ENCODE measurements at places on chromosomes 5 and 9. TPM values are rescaled to one million over a fixed set of nuclear protein-coding genes. Genes with fewer than 3 reads are reported as not detected.

DNA sequence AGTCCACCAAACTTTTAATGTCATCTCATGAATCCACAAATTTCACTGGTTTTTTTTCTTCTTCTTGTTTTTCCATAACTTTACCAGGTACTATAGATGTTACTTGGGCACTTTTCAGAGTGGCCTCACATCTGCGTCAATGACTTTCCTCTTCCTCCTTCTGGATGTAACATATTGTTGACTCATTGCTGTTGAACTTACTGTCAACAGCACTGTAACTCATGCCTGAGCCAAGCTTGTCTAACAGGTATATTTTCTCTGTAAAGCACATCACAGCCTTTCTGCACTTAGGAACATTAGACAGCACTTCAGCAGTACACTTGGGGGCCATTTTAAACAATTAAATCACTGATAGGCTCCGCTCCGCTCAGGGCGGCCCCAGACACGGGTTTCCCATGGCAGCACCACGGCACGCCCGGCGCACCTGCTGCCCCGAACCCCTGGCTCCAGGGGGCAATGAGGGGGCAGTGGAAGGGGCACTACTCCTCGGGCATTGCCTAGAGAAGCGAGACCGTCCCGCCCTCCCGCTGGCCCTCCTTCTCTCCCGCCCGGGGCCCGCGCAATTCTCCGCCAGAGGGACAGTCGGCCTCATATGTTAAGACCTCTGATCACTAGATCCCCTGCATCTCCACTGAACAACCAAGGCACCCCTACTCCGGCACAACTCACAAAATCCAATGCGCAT is 41.9 kb upstream of the SPATA31C2 start:
- DNase-seq, result peak; percentile 10

DNA sequence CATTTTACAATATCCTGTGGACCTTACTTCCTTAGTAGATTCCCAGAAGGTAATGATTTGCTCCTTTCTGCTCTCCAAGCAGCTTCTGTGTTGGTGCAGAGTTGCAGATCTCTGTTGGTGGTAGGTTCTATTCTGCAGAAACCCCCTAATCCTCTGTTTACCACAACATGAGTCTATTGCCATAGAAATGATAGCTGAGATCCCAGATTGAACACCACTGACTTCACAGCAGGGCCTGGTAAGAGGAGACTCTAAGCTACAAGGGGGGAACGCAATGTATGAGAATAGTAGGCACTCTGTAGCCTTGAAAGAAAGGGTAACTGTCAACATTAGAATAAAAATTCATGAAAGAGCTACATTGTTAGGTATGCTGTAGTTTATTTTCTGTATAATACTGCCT is 59.5 kb downstream of the MUSK start:
- no peak for DNase-seq

DNA sequence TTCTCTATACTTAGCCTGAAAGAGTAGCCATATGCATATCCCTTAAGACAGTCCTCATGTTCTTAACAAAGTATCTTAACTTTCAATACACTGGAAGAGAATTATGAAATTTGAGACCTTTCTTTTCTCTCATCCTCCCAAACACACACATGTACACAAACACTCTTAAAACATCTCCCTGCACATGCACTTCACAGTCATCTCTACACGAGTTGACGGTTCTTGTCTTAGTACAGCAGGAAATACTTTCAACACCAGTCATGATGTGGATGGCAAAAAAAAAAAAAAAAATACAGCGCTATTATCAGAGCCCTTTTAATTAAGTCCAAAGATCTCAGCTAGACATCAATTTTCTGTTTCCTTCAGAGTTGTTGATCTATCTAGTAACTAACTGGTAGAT is 43.6 kb upstream of the PCSK1 start:
- DNase-seq, result no peak

DNA sequence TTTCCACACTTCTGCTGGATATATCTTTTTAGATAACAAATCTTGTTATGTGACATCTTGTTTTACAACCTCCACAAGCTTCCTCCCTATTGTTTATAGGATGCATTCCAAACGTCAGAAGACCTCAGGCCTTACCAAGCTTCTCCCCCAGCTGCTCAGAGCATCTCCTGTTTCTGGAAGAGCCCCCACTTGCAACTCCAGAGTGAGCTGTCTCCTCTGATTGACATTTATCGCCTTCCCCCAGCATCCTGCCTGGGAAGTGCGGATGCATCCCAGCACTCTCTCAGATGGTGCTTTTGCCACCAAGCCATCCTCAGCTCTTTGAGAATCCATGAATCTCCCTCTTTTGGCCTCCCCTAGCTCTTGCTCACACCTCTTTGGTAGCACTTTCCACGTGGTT is 123.5 kb downstream of the LRRC70 start:
- DNase-seq, result no peak

DNA sequence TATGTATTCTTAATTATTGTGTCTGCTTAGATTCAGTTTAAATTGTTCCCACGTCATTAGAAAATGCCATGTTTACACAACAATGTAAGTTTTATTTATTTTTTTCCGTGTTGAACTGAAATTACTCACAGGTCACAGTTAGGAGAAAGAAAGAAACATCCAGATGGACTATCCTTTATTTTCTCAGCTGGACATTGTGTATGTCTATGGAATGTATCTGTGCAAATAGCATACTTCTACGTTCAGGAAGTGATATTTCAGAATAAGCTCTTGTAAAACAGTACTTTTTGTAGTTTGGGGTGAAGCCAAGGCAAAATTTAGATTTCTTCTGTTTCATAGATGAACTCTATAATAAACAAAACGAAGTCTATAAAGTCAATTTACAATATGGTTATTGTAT is 249.0 kb upstream of the ZNF608 start:
- DNase-seq, result no peak

Gene IL13
- total RNA-seq, result 2.3 TPM

DNA sequence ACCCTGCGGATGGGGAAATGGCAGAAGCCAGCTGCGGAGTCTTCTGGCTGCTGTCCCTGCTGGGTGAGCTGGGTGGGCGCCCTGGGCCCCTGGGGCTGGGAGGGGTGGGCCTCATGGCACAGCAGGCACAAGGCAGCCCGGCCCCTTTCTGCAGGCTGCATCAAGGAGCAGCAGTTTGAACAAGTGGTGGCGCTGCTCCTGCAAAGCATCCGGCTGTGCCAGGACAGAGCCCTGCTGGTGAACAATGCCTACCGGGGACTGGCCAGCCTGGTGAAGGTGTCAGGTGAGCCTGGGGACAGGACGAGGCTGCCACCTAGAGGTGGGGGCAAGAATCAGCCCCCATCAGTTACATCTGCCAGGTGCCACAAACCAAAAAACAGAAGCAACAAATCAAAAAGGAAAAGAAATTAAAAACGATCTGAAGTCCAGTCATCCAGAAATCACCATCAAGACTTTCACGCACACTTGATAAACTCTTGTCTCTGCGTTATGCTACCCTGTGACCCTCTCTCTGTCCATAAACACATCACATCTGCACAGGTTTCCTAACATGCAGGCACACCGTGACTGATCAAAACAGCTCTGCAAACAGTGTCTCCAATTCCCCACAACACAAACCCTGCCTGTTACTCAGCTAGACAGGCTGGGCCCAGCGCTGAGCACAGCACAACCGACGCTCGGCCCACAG is 13.9 kb downstream of the REXO4 start:
- peak; percentile 51 for DNase-seq

Gene CDX1
- not detected for total RNA-seq

DNA sequence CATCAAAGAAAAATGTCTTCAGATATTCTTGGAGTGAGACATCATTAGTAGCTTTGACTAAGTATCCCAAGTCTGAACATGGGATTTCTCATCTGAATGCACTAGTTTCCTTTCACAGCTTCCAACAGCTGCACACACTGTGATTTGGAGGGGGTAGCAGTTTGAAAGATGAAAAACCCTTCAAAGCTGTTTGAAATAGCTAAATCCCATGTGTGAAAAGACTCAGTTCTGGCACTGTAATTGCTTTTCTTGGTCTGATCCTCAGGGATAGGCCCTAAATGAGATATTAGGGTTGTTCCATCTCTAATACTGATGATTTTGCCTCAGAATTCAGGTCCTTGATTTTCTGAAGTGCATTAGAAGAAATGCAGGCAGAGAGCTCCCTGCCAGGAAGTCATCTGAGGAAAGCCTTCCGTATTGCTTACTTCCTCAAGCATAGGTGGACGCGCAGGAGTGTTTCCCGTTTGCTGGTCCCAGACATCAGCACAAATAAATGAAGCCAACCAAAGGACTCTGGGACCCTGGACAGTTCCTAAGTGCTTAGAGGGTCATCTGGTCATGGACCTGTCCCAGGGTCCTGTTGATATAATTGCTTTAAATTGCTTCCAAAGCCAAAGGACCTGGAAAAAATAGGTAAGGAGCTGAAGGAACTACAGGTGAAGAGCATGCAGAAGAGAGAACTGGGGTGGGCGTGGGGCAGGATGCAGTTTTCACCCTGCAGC is 25.6 kb upstream of the FRMPD1 start:
- DNase-seq, result no peak

Gene CORO2A
- total RNA-seq, result 31.2 TPM

DNA sequence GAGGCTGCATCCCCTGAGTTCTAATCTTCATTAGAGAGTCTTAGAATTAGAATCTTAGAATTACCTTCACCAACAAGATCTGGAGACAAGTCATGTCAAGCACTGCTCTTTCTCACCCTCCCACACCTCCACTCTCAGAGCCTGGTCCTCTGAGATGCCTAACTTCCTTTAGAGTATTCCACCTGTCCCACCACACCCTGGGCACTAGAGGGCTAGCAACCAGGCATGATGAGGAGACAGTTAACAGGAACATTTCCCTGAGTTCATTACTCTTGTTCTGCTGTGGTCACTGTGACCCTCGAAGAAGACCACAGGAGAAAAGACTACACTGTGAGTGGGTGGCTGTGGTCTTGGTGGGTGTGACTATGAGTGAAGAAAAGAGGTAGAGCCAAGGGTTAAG is 25.2 kb upstream of the MAP1B start:
- no peak for DNase-seq

DNA sequence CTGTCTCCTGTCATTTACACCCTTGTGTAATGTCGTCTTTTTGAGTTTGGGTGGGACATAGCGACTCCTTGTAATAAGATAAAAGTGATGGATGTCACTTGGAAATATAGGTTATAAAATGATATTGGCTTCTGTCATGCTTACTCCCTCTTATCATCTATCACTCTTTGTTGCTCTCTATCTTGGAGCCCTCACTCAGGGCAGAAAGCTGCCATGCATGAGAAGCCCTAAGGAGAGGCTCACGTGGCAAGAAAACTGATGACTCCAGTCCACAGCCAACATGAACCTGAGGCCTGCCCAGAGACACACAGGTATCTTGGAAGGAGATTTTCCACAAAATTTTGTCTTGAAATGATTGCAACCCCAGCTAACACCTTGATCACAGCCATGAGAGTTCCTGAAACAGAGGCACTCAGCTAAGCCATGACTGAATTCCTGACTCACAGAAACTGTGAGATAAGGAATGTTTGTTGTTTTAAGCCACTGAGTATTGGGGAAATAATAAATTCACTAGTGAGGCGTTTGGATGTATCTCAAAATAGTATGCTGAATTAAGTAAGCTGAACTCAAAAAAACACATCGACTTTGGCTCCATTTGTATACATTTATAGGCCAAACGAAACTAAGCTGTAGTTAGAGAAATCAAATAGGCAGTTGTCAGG is 216.7 kb downstream of the CDH18 start:
- no peak for DNase-seq

DNA sequence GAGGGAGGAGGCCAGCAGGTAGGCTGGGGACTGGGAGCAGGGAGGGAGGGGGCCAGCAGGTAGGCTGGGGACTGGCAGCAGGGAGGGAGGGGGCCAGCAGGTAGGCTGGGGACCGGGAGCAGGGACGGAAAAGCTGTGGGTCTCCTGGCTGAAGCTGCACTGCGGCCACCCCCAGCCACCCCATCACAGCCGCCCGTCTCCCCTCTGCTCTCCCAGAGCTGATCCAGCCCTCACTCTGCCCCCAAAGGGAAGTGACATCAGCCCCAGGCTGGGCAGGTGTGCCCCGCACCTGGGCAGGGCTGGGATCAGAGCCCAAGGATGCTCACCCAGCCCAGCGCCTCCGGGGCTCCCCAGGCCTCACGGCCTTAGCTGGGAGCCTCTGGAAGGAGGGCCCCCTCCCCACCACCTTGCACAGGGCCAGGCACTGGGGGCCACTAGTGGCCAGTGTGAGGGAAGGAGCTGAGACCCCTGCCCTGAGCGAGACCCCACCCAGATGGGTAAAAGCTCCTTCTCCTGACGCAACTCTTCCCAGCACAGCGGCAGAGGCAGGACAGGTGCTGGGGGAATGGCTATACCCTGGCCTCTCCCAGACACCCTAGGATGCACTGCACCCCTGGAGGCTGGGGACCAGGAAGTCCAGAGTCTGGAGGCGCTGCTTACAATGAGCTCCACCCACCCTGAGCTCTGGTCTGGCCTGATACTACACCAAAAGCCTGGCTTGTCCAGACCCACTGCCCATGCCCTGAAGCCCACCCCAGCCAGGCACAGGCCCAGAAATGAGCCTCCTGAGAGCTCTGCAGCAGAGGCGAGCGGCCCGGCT is 11.6 kb downstream of the AGPAT2 start:
- DNase-seq, result no peak

DNA sequence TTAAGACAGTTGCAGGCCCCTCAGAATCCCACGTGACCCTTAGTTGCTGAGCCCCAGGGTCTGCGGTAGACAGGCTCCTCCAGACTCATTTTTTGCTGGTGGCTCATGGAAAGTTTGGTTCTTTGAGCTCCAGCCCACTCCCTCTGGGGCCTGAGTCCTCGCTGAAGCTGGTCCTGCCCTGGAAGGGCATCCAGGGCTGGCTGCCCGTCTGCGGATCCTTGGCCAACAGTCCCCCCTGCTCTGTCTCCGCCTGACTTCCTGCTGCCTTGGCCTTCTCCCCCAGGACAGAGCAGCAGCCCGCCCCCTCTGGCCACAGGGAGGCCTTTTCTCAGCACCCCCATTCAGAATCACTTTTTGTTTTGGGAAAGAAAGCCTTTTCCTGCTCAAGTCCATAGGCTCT is 24.4 kb downstream of the SLC6A7 start:
- DNase-seq, result no peak

Gene HRCT1
- total RNA-seq, result 1.3 TPM

DNA sequence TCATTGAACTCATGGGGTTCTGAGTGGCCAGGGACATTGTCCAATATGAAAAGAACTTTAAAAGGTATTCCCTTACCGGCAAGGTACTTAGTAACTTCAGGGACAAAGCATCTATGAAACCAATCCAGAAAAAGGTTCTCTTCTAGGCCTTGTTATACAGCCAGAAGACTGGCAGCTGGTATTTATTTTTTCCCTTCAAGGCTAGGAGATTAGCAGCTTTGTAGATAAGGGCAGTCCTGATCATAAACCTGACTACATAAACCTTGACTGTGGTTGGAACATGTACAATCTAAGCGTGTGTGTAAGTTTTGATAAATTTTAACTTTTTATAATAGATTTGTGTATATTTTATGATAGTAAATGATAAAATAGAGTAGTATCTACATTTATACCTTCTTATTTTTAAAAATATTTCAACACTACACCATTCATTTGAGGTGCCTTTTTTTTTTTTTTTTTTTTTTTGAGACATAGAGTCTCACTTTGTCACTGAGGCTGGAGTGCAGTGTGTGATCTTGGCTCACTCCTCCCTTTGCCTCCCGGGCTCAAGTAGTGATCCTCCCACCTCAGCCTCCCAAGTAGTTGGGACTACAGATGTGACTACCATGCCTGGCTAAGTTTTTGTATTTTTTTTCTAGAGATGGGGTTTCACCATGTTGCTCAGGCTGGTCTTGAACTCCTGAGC is 24.5 kb downstream of the RANBP17 start:
- DNase-seq, result no peak

Gene DDX4
- total RNA-seq, result not detected

Gene NUP155
- total RNA-seq, result 33.7 TPM

Data from prostate gland (tissue), 2 donors.